Esophagus mucosa (tissue), 1 donor: ENCODE measurements at places on chromosomes 2 and 18. TPM values are rescaled to one million over a fixed set of nuclear protein-coding genes. Genes with fewer than 3 reads are reported as not detected.

The CCDC121 gene
- total RNA-seq: 1.3 TPM

The SP100 gene
- total RNA-seq: 38.5 TPM

DNA sequence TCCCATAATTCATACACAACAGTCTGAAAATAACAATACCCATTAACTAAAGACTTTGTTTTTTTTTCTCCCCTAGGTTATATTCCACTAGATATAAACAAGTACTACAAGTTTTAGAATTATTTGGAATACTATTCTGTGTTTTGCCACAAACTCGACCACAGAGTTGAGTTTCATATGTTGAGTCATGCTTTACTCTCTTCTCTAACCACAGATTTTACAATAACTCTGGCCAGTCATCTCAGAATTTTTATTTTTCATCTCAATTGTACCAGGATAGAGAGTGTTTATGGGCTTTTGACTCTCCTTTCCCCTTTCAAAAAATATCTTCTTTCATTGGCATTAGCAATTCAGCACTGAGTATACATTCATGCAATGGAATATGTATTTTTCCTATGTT lies 348.7 kb upstream of the GALNT5 start:
- ATAC-seq: no peak

- peak; percentile 65 for ATAC-seq
These were observed 139.3 kb downstream of the KLHL29 start for GRCh38 chr2:23524261-23524706.

- no peak for ATAC-seq
These were observed 734.0 kb upstream of the CDH7 start for GRCh38 chr18:65016631-65017371.

DNA sequence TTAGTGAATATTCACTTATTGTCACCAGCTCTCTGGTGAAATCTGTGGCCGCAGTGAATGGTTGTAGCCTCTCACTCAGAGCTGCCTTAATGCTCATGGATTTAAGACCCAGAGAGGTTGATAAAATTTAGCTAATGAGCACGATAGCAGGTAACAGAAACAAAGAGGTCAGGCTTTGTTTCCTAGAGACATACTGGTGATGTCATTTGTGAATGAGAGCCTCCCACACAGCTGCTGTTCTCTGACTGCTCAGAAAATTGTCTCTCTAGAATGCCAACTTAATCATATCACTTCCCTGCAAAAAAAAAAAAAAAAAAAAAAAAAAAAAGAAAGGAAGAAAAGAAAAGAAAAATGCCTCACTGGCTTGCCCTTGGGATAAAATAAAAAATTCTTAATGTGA lies 411.7 kb upstream of the MYT1L start:
- no peak for ATAC-seq

GRCh38 chr18:45322343-45322742 lies 292.9 kb upstream of the SLC14A2 start:
- ATAC-seq: no peak

DNA sequence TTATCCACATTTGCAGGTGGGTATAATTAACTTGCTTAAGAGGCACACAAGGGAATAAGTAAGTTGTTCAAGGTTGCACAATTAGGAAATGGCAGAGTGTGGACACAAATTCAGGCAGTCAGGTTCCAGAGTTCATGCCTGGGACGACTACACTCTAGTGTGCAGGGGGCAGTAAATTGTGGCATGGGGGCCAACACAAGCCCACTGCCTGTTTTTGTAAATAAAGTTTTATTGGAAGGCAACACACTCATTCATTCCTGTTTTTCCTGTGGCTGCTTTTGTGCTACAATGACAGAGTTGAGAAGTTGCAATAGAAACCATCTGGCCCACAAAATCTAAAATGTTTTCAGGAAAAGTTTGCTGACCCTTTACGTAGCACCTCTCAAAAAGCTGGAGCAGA lies 41.4 kb downstream of the XDH start:
- no peak for ATAC-seq

The UPP2 gene
- not detected for total RNA-seq

The AUP1 gene
- total RNA-seq: 74.2 TPM

DNA sequence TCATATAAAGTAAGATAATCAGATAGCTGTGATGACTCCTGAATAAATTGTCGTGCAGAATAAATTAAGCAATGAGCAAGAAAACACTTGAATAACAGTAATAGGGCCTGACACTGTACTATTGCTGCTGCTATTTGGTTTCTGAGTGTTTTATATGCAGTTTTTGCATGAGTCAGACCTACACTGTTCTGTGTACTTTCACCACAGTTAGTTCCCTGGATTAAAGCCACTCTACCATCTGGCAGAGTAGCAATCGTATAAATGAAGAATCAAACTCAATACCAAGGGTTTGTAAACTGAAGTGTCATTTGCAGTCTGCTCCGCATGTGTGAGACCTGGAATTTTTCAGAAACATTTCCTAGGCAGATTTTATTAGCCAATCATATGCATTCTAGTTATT lies 398.6 kb upstream of the CDH7 start:
- no peak for ATAC-seq

DNA sequence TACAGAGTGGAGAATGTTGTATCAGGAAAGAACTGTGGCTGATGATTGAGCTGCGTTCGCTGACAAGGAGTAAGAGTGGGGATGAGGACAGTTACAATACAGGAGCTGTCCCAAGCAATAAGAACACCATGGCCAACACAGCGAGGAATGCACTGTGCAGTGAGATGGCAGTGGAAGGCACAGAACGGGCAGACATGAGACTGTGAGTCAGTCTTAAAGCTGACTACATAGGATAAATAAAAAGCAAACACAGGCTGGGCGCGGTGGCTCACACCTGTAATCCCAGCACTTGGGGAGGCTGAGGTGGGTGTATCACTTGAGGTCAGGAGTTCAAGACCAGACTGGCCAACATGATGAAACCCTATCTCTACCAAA lies 89.8 kb downstream of the CABYR start:
- peak; percentile 37 for ATAC-seq
